Activated CD4-positive, alpha-beta T cell treated with anti-CD3 and anti-CD28 coated beads for 48 hours (primary cell): ENCODE measurements at places on chromosomes 6 and 20.
A peak's percentile ranks its signal among the peaks of the same experiment; 100 is the strongest.

- no peak for DNase-seq
These were observed 86.4 kb downstream of the OPRM1 start for GRCh38 chr6:154125421-154125820.

DNA sequence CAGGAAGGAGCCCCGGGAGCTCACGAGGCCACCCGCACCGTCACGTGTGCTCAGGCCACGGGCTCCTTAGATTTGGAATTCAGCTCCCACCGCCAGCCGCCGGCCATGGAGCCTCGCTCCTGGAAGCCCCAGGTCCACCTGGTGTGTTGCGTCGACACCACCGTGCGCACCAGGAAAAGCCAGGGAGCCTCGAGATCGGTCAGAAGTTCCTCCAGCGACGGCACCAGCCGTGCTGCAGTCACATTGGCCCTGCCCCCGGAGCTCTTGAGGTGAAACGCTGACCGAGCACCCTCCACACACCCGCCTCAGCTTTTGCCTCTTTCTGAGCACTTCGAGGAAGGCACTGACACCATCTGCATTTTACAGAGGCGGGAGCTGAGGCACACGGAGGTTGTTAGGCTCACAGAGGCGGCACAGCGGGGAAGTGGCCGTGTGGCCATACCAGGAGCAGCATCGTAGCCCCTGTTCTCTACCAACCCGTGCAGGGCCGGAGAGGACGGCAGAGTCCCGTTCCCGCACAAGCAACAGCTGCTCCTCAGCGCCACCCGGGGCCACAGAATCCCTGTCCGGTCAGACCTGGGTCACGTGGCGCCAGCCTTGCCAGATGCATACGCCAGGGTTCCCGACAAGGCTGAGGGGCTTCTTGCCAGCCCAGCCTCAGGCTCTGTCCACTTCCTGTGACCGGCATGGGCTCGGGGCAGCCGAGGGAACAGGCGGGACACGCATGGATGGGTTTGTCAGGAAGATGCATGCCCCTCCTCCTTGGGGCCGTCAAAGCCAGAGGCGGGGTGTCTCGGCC, 7.6 kb downstream of the NKAIN4 start:
- DNase-seq: no peak

DNA sequence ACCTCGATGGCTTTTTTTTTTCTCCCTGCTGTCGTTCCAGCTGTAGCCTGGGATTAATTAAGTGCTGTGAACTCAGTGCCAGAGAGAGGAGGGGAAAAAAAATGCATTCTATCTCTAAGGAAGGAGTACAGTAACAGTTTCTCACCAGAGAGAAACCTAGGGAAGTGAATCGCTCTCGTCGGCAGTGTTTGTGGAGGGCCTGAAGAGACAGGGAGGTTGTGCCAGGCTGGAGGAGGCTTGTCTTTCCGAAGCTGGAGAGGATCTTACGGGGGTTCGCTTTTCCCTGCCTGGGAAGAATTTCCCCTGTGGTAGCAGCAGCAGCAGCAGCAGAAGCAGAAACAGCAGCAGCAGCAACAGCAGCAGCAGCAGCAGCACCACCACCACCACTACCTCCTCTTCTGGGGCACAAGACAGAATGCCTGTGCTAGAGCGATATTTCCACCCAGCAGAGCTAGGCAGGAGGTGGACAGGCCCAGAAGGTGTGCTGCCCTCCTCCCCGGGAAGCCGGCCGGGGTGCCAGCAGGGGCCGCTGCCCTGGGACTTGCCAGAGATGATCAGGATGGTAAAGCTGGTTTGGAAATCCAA, 186.5 kb downstream of the PDE7B start:
- no peak for DNase-seq

DNA sequence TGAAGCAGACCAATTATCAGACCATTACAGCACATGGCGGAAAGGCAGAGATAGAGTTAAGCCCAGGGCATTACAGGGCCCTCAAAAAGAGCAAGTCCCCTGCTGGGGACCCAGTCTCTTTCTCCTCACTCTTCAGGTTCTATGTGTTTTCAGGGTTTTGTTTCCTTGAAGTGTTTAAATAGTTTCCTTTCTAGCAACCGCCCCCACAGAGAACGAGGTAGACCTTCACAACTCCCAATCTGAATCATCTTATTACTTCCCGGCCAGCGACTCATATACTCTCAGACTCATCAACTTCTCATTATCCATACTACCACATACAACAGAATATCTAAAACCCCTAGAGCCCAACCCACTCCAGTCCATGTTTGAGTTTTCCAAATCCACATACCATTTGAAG, 526.6 kb upstream of the ARID1B start:
- peak; percentile 62 for DNase-seq

DNA sequence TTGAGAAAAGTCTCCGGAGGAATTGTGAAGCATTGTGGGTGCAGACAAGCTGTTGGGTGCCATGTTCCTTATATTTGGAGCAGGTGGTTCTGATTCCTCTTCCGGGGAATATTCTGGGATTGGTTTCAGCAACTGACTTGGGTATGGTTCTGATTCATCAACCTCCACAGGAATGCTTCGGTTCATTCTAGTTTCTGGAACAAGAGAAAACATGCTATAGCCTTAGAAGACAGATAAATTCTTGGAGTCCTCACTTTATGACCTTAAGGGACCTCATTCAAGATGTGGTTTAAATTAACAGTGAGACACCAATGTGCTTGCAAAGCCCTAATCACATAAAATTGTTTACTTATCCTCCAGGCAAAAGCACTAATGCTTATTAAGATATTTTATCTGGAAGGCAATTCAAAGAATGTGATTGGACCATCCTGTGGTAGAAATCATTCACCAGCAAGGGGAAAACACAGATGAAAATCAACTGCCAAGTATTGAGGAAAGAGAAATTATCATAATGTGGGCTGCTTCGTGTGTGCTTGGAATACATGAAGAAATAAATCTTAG, 13.7 kb downstream of the TRAF3IP2 start:
- no peak for DNase-seq

GRCh38 chr6:14217728-14218518, 100.4 kb downstream of the CD83 start:
- no peak for DNase-seq

DNA sequence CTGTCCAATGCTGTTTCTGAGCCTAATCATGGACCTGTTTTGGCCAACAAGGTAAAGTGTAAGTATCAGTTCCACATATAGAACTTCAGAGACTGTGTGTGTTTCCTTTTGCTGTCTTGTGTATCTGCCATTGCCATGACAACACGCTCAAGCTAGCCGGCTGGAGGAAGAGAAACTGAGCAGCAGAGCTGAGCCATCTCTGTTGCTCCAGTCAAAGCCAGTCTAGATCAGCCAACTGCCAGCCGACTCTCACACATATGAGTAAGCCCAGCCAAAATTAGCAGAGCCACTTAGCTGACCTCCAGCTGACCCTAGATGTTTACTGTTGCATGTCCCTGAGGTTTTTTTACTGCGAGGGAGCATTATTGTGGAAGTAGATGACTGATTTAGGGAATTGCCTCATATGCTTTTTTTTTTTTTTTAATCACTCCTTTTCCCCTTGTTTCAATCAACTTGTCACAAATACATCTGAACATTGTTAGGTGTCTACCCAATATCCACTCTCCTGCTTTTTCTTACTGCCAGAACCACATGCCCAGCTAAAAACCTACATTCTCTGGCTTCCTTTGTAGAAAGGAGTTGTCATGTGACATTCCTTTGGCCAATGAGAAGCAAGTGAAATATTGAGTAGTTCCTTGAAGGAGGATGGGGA, 304.3 kb upstream of the SUPT3H start:
- peak; percentile 64 for DNase-seq

- DNase-seq: no peak
These were observed 407.6 kb upstream of the SOX4 start for GRCh38 chr6:21185861-21186478.

DNA sequence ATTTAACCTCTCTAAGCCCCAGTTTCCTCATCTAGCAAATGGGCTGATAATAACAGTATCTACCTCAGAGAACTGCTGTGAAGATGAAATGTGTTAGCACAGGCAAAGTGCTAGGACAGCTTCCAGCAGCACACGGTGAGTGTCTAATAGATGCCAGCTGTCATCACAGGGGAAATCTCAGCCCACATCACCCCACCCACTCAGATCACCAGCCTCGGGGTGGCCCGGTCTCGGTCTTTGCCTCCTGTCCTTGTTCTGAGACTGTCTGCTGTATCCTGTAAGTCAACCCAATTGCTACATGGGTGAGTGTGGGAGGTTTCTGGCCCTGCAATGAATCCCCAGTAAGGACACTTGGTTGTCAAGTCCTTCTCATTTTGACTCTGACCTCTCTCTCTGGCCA, 99.5 kb upstream of the ZNFX1 start:
- no peak for DNase-seq

DNA sequence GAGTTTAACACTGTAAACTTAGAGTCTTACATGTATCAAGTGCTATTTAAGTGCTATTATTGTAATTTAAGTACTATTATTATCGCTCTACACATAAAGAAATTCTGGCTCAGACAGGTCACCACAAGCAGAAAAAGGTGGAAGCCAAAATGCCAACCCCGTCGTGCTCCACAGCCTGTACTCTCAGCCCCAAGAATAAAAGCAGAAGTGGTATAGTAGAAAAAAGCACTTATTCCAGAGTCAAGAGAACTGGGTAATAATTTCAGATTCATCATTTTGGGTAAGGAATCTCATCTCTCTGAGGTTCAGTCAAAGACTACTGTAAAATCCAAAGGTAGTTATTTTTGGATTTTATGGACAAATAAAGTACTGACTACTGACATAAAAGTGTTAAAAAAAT, 943 bp downstream of the ZUP1 start:
- no peak for DNase-seq

- DNase-seq: no peak
These were observed 639 bp upstream of the RCAN2 start for GRCh38 chr6:46491628-46492547.

DNA sequence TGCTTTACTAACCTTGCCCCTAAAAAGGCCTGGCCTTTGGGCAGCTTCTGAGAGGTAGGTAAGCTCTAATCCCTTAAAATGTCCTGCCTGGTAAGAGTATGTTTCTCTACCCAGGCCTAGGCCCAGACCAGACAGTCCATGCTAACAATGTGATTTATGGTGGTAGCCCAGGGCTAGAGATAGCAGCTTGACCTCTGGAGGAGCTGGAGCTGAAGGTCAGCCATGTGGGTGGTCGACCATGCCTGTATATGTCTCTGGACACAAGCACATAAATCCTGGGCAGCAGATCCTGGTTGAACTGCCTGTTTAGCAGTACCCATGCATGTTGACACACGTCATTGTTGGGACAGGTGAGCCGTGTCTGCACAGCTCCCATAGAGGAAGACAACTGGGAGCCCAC, 62.1 kb upstream of the PHACTR1 start:
- no peak for DNase-seq

GRCh38 chr6:39568896-39569295, 156.3 kb downstream of the KIF6 start:
- DNase-seq: no peak
